ENCODE measurements at places on chromosomes 4 and X. TPM values are rescaled to one million over a fixed set of nuclear protein-coding genes. Genes with fewer than 3 reads are reported as not detected.

Gene F8
- total RNA-seq, result 12.6 TPM

Gene FATE1
- not detected for total RNA-seq

Gene ARSD
- 8.8 TPM for total RNA-seq

Gene GYPA
- total RNA-seq, result not detected

Gene CT45A10
- total RNA-seq, result not detected

Gene CENPVL1
- total RNA-seq, result not detected

Gene ARHGAP6
- total RNA-seq, result 15.3 TPM

Gene PCDH10
- 2.4 TPM for total RNA-seq

Gene COPS4
- total RNA-seq, result 57.0 TPM
